ENCODE measurements at places on chromosomes 3 and 15.

- no peak for DNase-seq
Observed at GRCh38 chr3:5002174-5002870, 23.1 kb downstream of the BHLHE40 start.

GRCh38 chr3:188006726-188007393, 147.1 kb upstream of the LPP start:
- DNase-seq, result no peak

- no peak for DNase-seq
Observed at GRCh38 chr3:111103807-111104206, 32.2 kb downstream of the NECTIN3 start.

DNA sequence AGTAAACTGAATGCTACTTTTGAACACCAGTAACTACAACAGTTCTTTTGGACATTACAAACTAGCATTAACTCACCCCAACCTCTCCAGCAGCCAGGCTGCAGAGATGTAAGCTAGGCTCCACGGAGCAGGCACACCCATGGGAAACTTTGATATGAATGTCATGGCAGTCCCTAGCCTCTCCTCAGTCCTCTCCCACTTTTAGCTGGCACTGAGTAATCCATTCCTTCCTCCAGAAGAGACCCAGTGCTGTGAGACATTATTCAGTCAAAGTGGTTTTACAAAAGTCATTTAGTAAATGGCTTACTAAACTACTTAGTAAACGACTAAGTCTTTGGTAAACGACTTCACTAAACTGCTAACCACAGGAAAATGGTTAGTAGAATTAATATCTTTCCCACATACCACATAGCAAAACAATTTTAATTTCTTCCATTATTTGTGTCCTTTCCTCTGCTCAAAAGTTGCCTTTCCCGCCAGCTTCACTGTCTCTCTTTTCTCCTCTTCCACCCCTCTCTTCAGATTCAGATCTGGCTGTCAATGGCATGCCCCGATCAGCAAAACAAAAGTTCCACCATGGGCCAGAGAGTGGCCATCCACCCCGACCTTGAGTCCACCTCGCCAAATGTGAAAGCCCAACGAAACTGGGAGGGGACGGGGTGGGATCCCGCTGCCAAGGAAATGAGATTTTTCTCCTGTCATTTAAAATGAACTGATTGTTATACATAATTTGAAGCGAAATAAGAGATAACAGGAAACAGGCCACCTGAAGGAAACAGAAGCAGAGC, 67.5 kb upstream of the TJP1 start:
- DNase-seq, result no peak

DNA sequence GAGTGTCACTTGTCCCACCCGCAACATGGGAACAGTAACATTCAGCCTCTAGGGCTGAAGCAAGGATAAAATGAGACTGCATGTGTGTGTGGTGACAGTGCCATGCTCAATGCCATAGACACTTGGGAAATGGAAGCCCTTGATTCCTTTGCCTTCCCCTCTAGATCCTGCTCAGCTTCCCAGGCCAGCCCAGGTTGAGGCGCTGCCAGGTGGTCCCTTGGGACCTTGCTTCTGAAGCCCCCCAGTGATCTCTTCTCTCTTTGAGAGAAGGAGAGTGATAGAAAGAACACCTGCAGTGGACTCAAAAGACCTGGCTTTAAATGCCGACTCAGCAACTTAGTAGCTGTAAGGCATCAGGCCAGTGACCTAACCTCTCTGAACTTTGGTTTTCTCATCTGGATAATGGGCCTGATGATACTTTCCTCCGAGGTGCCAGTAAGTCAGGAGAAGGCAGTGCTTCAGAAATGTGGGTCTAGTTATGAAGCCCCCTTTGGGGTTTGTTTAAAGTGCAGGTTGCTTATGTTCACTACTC, 144.5 kb downstream of the RPLP1 start:
- no peak for DNase-seq

- peak; percentile 5 for DNase-seq
Observed at GRCh38 chr3:147422196-147422595, 13.0 kb downstream of the ZIC1 start.

- DNase-seq, result no peak
Observed at GRCh38 chr15:64991536-64992135, 1.9 kb upstream of the SPG21 start.

DNA sequence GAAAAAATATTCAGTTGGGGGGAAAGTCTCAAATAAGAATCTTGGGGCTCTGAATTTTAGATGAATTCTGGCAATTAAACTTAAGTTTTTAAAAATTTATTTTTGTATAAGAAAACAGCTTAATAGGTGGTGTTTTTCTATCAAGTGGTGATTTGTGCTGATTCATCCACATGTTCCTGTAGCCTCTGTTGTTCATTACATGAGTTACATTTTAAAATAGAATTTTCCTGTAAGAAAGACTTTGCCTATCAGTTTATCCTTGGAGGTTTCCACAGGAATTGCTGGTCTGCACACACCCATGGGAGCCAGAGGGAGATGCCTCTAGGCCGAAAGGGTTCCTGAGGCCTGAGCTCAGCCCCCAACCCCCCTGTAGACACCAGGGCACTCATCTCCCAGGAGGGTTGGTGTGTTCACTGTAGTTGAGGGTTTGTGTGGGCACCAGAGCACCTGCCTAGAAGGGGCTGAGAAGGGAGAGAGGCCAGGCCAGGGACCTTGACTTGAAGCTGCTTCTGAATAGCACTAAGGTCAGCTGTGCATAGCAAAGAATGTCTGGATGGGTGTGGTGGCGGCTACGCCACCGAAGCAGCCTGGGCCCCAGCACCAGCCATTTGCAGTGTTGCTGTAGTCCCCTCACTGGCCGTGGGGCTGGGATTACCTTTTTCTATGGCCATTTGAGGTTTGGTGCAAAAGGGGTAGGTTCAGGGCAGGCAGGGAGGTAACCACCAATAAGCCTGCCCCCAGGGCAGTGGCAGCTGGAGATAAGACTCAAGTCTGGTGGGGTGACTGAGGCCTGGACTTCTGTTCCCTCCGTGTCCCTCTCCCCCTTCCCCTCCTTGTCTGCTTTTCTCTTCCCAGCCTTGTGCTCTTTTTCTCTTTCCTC, 11.9 kb downstream of the DNAJA4 start:
- DNase-seq, result no peak

- DNase-seq, result no peak
Observed at GRCh38 chr3:17942856-17943255, 200.4 kb upstream of the TBC1D5 start.
